ENCODE measurements at places on chromosomes 4 and X.
A peak's percentile ranks its signal among the peaks of the same experiment; 100 is the strongest.

GRCh38 chr4:71711044-71711984 lies 72.6 kb downstream of the GC start:
- no peak for DNase-seq

DNA sequence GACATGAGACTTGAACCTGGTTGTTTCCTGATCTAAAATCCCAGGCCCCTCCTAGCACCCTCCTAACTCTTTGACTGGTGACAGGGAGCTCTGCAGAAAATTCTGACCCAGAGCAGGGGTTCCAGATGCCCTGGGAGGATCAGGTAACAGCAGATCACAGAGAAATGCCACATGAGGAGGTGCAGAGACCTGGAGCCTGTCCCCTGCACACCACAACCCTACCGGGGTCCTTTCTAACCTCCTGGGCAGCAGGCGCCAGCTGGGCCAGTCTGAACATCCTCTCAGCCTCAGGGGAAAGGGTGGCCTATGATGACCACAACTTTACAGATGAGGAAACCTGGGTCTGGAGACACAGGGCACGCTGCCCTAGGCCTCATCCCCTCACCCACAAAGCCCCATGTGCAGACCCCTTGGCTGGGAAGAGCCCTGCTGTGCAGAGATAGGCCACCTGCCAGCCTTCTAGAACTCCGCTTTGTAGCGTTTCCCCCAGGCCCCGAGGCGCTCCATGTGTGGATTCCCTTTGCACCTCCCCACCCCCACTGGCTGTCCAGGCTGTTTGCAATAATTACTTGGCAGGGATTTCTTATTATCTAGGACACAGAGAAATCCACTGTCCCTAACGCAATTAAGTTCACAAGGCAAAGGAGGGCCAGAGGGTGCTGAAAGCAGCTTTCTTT lies 36.5 kb downstream of the WDR1 start:
- DNase-seq: peak; percentile 57

- no peak for DNase-seq
These were observed 68.4 kb upstream of the RELL1 start for GRCh38 chr4:37754410-37755185.

DNA sequence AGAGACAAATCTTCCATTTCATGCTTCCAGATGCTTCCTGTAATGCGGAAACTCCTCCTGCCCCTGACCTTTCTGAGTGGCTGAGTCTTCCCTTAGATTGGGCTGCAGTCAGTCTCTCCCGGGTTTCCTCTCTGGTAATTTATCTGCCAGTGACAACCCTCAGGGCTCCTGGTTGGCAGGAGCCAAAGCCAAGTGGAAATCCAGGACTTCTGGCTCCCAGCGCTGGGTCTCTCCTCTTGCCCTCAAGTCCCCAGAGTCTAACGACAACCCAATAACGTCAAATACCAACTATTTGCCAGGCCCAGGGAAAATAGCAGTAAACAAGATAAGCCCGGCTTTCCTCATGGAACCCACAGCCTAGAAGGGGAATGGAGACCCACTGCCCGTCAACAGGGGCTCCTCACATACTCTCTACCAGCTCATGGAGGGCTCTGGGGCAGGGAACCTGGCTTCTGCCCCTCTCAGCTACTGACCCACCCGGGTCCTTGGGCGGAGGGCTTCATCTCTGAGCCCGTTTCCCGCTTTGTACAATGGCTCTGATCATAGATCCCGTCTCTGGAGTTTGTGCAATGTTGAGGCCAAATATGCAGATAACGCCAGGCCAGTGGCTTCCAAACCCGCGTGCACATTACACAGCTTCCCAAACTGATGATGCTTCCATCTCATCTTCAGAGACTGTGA lies 1.1 kb upstream of the TBC1D14 start:
- no peak for DNase-seq

DNA sequence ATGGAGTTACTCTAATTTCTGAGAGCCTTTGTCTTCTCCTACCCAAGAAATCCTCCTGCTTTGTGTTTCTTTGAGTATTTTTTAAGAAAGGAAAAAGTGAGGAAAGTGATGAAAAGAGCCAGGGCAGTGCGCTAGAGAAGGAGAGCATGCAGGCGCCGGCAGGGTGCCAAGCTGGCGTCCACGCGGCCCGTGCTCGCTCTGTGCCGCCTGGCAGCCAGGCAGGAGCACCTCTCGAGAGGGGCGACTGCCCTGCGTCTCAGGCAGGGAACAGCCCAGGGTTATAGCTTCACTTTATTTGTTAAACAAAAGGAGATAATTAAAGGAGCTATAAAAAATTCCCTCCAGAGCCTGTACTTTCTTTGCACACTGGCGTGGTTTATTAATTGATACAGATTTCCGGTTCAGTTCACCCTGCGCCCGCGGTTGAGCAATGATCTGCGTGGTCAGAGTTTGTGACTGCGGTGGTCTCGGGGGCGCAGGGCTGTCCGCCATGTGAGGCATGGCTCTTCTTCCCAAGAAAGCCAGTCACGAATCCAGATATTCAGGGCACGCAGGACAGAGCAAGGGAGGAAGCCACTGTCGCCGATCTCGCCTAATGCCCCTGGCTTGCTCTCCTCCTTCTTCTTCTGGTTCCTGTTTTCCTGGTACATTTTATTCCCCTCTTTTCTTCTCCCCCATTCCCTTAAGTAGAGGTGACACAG lies 110.8 kb upstream of the PAQR3 start:
- DNase-seq: peak; percentile 63

DNA sequence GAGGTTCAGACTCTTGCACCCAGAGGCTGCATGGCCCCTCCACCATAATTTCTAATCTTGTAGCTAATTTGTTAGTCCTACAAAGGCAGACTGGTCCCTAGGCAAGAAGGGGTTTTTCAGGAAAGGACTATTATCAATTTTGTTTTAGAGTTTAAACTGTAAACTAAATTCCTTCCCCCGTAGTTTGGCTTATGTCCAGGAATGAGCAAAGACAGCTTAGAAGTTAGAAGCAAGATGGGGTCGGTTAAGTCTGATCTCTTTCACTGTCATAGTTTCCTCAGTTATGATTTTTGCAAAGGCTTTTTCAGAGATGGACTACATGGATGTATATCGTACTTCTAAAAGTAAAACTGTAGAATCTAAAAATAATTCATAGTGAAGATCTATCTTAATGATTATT lies 258.1 kb upstream of the IL1RAPL1 start:
- DNase-seq: no peak
